Stromal cell of bone marrow (primary cell): ENCODE measurements at places on chromosomes 3 and 15.

DNA sequence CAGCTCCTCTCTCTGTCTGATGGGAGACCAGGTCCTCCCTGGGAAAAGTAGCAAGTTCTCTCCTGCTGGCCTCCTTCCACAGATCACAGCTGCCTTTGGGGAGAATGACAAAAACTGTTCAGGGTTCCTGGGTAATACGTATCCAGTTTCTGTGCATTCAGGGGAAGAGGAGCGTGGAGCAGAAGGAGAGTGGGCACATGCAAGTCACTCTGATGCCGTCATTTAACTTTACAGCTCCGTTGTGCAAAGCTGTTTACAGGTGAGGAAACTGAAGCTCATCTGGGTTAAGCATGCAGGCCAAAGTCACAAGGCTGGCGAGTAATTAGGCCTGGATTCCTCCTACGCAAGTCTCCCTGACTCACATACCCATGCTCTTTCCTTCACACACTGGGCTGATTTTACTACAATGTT, 7.5 kb upstream of the TM4SF1 start:
- no peak for DNase-seq

- DNase-seq, result no peak
These were observed 121.7 kb upstream of the CFAP20DC start for GRCh38 chr3:59171491-59171890.

GRCh38 chr3:133890972-133891644, 4.6 kb downstream of the RAB6B start:
- DNase-seq, result no peak

- DNase-seq, result no peak
These were observed 29.3 kb upstream of the SLCO3A1 start for GRCh38 chr15:91824256-91824655.
